Hippocampal formation (tissue), 2 donors: ENCODE measurements at places on chromosomes 5 and 9.

- DNase-seq = no peak
Measured at GRCh38 chr5:56648460-56649034, 166.8 kb upstream of the MAP3K1 start.

GRCh38 chr5:175805256-175806011 is 65.9 kb upstream of the CPLX2 start:
- no peak for DNase-seq

- no peak for DNase-seq
Measured at GRCh38 chr9:76895186-76895585, 10.7 kb downstream of the PRUNE2 start.

DNA sequence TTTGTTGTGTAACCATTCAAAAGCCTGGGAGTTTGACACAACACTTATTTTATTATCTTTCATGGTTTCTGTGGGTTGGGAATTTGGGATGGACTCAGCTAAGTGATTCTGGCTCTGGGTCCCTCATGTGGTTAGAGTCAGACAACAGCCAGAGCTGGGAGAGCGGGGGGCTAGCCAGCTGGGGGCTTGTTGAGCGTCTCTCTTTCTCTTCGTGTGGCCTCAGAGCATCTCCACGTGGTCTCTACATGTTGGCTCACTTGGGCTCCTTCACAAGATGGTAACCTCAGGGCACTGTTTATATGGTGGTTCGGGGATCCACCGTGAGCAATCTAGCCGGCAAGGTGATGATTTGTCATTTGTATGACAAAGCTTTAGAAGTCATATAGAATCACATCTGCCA is 73.6 kb downstream of the FSTL4 start:
- no peak for DNase-seq

GRCh38 chr5:29796013-29796412 is 1397.5 kb upstream of the CDH6 start:
- no peak for DNase-seq

DNA sequence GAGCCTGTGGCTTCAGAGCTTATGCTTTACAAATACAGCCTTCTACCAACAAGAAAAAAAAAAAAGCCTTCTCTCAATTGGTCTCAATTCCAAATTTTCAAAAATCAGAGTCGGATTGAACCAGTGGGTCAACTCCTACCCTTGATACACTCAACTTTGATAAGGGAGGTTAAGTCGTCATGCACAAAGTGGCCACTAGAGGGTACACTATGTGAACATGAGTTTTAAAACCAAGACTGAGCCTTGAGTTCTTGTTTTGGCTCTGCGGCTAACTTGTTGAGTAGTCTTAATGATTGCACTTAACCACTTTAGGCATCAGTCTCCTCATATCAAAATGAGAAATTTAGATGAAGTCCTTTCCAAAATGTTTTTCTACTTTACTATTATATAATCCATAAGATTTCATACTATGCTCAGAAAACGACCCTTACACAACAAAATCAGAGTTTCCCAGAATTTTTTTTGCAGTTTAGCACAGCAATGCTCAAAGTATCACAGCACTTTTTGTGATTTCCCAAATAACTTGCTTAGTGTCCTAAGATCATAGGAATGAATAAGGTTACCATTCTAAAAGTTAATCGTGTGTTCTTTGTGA is 92.9 kb upstream of the MTAP start:
- peak; percentile 2 for DNase-seq

GRCh38 chr9:136089697-136090045 is 5.4 kb downstream of the NACC2 start:
- peak; percentile 15 for DNase-seq

- DNase-seq = no peak
Measured at GRCh38 chr5:77773734-77774280, 2.3 kb downstream of the TBCA start.

DNA sequence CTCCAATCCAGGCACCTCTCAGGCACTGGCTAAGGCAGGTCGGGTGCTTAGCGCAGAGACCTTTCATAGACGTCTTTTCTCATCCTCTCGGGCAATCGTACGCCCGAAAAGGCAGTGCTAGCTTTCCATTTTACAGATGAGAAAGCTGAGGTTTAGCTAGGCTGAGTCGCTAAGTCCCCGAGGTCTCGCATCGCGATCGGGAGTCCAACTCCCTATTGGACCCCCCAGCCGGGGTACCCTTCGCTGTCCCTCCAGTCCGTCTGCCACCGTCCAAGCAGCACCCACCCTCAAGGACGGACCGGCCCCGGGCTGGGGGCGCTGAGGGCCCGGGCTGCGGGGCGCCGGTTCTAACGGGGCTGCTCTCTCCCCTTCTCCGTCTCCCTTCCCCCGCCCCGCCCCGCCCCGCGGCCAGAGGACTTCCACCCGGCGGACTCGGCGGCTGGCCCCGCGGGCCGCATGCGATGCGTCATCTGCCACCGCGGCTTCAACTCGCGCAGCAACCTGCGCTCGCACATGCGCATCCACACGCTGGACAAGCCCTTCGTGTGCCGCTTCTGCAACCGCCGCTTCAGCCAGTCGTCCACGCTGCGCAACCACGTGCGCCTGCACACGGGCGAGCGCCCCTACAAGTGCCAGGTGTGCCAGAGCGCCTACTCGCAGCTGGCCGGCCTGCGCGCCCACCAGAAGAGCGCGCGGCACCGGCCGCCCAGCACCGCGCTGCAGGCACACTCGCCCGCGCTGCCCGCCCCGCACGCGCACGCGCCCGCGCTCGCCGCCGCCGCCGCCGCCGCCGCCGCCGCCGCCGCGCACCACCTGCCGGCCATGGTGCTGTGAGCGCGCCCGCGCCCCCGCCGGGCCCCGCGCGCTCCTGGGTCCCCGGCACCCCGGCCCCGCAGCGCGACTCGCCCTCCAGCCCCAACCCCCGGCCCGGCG is 12.5 kb upstream of the EXOSC2 start:
- no peak for DNase-seq

DNA sequence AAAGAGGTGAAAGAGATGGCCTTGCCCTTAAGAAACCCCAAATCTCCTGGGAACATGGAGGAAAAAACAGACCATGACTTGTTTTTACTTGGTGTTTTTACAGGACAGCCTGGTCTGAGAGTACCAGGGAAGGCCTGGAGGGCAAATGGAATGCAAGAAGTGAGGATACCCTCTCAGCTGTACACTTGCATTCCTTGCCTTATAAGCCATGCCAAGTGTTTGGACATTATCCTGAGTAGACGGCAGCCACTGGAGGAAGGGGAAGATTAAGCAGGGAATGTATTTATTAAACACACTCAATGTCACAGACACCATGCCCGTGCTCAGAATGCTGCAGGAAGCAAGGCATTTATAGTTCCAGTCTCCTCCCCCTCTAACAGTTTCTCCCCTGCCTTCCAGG is 581.4 kb downstream of the CDK5RAP2 start:
- no peak for DNase-seq

GRCh38 chr5:43514471-43514815 is 505 bp downstream of the C5orf34 start:
- DNase-seq = no peak

GRCh38 chr5:392431-392988 is 50.5 kb upstream of the EXOC3 start:
- no peak for DNase-seq

- DNase-seq = no peak
Measured at GRCh38 chr5:124871303-124871702, 124.9 kb upstream of the ZNF608 start.

GRCh38 chr5:111859031-111859430 is 102.0 kb upstream of the NREP start:
- no peak for DNase-seq

DNA sequence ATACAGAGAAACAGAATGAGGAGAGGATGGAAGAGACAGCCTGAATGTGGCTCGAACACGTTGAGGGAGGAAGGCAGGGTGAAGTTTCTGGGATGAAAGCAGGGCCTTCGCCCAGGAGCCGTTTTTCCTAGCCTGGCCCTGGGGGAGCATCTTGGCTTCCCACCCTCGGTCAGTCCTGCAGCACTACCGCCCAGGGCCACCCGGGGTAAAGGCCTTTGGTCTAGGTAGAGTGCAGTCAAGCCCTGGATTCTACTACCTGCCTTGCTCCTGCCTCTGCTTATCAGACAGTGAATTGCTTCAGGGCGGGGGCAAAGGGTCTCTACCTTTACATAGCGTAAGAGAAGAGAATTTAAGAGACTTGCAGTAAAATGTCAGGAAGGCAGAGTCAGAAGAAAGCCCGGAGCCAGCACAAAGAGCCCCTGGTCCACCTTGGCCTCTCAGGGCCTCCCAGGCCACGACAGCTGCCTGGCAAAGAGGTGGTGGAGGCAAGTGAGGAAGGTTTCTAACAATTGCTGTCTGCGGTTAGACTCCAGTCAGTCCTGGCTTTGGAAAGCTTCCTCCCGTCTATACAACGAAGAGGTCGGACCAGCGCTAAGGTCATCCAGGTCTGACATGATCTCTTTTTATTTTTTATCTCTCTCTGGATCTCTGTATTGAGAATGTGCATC is 17.9 kb downstream of the COL15A1 start:
- DNase-seq = no peak
